ENCODE measurements at places on chromosomes 1 and 21.
A peak's percentile ranks its signal among the peaks of the same experiment; 100 is the strongest.

DNA sequence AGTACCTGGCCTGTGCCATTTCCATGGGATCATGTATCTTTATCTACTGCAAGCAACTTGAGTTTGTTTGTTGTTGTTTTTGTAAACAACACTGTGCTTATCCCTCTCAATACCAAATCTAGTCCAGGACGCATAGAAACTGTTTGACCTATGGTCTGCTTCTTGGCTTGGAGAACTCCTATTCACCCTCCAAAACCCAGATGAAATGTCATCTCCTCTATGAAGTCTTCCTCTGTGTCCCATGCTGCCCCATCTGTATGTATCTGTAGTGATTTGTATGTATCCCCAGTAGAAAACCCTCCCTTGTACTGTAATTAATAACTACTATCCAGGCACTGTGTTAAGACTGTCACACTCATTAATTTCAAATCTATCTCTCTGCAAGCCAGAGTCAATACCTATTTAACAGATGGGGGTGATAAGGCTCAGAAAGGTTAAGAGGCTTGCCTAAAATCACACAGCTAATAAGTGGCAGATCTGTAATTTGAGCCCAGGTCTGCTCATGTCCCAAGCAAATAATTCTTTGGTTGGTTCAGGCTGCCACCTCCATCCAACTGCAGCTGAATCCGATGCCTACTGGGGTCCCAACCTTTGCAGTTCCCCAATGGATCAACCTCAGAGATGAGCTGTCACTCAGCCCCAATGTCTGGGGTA, 24.6 kb upstream of the ECE1 start:
- DNase-seq: no peak

DNA sequence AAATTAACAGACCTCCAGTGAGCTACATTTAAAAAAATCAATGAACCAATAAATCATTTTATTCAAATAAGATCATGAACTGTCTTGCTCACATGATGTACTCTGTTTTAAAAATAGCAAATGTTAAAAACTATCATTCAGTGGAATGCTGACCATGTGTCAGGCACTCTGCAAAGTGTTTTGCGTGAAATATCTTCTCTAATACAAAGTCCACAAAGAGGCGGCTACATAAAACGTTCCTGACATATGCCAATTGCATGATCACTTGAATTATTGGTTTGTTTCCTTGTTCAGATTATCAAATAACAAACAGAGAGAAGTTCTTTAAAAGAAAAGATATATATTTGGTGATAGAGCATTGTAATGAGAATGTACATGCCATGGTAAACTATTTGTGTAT, 10.7 kb downstream of the FMO2 start:
- DNase-seq: no peak

DNA sequence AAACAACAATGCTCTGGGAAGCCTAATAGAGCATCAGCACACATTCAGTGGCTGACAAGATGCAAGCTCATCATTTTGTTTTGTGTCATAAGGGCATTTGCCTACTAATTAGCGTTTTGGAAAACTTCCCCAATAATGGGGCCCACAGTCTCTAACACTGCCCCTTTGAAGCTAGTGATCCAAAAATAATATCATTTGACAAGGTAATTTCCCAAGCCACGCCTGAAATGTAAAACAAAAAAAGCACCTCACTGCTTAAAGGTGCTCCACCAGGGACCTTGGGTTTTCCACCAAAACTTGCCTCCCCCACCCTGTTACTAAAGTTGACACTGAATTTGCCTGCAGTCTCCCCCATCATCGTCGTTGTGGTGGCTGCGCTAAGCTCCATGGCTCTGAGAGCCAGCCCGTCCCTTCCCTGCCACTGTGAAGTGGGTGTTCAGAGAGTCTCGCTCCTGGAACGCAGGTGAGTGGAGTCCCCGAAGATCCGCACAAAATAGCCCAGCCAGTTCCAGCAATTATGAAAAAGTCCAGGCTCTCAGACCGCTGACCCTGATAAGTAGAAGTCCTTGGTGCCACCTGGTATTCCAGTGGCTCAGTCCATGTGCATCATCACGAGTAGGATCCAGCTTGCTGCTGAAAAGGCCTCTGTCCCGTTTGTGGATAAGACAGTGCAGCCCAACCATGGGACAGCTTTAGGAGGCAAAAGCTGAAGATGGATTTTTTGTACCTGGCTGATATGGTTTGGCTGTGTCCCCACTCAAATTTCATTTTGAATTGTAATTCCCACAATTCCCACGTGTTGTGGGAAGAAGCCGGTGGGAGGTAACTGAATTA, 52.2 kb downstream of the RAB3GAP2 start:
- no peak for DNase-seq

DNA sequence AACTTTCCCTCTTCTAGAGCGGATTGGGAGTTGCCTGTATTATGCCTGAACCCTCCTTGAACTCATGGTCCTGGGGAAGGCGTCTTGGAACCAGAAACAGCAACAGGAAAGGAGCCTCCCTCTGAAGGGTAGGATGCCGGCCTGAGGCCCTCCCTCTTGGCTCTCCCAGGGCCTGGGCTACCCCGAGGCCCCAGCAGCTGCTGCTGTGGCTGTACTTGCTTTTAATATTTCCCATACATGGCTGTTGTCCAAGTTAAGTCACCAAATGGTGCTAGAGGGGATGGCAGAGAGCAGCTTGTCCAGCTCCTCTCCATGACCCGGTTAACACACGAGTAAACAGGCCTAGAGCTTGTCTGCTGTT, 10.5 kb downstream of the CHRNB2 start:
- DNase-seq: no peak

GRCh38 chr1:57048856-57049255, 83.0 kb upstream of the C8B start:
- DNase-seq: no peak

DNA sequence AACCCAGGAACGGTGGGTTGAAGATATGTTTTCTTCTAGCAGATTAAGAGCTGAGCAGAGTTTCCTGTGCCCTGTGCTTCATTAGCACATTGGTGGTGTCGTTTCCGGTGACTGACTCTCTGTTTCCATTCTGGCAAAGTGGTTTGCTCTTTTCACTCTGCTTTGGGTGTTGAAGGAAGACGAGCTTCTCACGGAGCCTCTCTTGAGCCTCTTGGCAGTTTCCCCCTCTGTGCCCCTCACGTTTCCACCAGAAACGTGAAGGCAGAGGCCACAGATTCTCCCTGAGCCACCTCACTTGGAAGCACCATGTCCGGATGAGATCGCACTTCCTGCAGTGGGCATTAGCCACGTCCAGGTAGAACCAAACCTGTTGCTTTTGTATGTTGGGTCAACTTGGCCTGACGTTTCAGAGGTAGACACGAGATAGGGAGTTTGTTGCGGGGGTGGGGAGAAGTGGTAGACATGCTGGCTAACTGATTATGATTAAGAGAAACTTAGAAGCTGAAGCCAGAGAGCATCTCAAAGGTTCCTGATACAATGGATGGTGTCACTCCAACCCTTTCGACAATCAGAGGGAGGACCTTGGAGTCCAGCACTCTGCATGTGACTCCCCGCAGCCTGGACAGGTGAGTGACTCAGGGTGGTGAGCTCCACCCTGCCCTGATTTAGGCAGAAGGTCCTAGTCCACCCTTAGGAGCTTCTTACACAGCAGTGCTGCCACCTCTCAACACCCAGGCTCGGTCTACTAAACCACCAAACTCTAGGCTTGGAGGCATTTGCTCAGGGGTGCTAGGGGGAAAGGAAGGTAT, at the start of gene LAX1:
Gene LAX1 (plus strand): TSS at position 155 of the 809 bp plus-strand sequence. CDS start 383 bp downstream, at position 538.
- no peak for DNase-seq

GRCh38 chr1:33384040-33384812, 46.7 kb downstream of the PHC2 start:
- peak; percentile 51 for DNase-seq

GRCh38 chr21:33976082-33977016, 60.7 kb upstream of the ATP5PO start:
- peak; percentile 89 for DNase-seq

GRCh38 chr1:245010018-245010614, 144.7 kb upstream of the KIF26B start:
- DNase-seq: no peak

DNA sequence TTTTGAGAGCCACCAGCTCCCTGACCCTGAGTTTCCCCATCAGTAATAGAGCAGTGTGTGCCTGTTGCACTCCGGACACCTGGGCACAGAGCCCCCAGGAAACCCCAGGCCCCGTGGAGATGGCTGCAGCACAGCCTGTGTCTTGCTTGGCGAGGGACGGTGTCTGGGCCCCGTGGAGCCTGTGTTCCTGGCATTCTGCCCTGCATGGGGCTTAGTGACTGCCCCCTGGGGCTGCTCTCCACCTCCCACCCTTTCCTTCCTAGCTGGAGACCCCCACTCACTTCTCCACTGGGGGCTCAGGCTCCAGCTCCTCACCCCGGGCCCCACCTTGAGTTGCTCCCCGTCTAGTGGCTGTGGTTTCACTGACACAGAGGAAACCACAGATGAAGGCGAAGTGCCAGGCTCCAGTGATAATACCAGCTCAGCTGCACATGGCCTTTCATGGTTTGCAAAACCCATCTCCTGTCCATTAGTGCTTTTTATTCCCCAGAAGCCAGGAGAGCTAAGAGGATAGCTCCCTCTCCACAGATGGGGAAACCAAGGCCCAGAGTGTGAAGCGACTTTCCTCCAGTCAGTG, 39.4 kb downstream of the DMRTB1 start:
- DNase-seq: no peak

DNA sequence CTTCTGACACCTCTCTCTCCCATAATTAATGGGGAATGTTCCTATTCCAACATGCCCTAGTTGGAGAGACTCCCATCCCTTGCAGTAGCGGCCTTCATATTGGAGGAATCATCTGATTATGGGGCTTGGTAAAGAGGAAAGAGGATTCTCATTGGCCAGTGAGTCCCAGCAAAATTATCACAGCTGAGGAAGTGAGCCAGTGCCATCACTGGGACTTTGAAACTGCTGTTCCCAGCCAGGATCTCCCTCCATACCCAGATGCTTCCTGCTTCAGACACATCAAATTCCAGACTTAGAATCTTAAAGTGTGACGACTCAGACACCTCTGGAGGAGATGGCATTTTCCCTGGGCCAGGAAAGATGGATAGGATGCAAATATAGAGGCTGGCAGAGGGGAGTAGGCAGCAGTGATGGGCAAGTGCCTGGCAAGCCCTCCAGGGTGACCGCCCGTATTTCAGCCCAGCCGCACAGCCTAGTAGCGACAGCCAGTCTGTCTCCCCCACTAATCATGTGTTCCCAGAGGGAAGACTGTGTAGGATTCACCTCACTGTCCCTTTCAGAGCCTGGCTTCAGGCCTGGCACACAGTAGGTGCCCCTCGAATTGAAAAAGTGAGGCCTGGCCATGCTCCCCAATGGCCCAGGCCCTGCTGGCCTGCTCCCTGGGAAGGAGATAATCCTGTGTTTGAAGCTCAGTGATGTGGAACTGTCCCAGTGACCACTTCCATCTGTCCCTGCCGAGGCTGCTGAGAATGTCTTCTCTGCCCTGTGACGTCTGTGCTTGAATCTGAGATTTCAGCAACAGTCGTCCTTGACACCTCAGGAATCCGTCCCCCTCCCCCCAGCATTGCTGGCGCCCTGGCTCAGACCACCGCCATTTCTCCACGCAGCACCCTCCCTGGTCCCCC, 41.2 kb upstream of the MAGOH start:
- DNase-seq: no peak

DNA sequence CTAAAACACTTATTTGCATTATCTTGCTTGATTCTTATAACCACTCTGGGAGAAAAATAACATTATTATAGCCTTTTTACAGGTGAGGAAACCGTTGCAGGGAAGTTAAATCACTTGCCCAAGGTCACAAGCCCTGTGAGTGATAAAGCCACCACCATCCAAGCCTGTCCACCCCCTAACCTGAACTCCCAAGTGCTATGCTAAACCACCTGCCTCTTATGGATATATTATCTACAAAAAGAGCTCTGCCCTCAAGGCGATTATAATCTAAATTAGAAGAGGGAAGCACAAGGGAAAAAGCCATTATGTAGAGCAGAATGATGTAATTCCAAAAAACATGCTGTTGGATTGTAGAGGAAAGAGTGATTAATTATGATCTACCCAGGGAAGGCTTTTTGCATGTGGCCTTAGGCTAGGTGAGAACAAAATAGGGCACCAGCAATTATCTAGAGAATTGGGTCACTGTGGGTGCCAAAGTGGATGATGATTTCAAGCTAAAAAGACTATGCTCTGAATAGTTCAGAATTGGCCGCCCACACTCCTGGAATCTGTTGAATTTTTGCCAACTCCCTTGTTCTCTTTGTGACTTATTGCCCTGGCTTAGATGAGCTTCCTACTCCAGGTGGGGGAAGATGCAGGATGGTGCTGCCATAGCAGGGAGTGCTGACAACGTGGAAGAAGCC, 205.3 kb downstream of the FGGY start:
- no peak for DNase-seq

Measured in inflammatory macrophage (primary cell).